Foreskin keratinocyte (primary cell): ENCODE measurements at places on chromosomes 13 and 19. TPM values are rescaled to one million over a fixed set of nuclear protein-coding genes. Genes with fewer than 3 reads are reported as not detected.

ZNF525 gene
- polyA plus RNA-seq: 3.0 and 3.5 TPM in 2 replicates

LHFPL6 gene
- polyA plus RNA-seq: 12.6 and 15.5 TPM in 2 replicates

CCDC8 gene
- polyA plus RNA-seq: 27.3 and 30.4 TPM in 2 replicates

LILRB1 gene
- not detected in 2 replicates for polyA plus RNA-seq

C19orf73 gene
- 2.0 TPM in 2 replicates for polyA plus RNA-seq

ZNF773 gene
- 2.5 and 2.8 TPM in 2 replicates for polyA plus RNA-seq

FAM216B gene
- not detected in 2 replicates for polyA plus RNA-seq

PRRG2 gene
- 9.3 and 9.5 TPM in 2 replicates for polyA plus RNA-seq

ADAMTS10 gene
- polyA plus RNA-seq: not detected in 2 replicates

PSG4 gene
- polyA plus RNA-seq: 4.4 and 7.3 TPM in 2 replicates

CBLC gene
- polyA plus RNA-seq: 46.3 and 46.9 TPM in 2 replicates

RB1 gene
- 7.1 and 8.7 TPM in 2 replicates for polyA plus RNA-seq

PLA2G4C gene
- 0.65 and 1.8 TPM in 2 replicates for polyA plus RNA-seq

ZNF649 gene
- 3.3 and 3.5 TPM in 2 replicates for polyA plus RNA-seq

- peak; percentile 94 for DNase-seq
Measured at GRCh38 chr13:27808851-27809550, 16.7 kb downstream of the GSX1 start.

DNA sequence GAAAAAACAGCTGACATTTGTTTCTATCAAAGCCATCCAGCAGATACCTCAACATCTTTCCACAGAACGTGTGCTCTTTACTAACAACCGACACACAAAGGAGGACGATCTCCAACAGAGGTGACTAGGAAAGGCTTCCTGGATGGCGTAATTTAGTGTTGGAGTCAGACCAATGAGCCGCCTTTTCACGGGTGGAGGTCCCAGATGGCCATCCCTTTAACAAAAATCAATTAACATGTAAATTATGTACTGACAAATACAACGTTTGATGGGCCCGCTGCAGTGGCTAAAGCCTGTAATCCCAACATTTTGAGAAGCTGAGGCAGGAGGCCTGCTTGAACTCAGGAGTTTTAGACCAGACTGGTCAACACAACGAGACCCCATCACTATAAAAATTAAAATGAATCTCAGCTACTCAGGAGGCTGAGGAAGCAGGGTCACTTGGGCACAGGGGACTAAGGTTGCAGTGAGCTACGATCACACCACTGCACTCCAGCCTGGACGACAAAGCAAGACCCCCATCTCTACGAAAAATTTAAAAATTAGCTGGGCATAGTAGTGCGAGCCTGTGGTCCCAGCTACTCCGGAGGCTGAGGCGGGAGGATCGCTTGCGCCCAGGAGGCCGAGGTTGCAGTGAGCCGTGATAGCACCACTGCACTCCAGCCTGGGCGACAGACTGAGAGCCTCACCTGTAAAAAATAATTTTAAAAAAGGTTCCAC is 1.2 kb upstream of the DPY19L3 start:
- no peak for DNase-seq

- DNase-seq: no peak
Measured at GRCh38 chr19:15498910-15499309, 9.4 kb upstream of the CYP4F22 start.

- DNase-seq: no peak
Measured at GRCh38 chr19:44634785-44635184, 8.9 kb upstream of the PVR start.

DNA sequence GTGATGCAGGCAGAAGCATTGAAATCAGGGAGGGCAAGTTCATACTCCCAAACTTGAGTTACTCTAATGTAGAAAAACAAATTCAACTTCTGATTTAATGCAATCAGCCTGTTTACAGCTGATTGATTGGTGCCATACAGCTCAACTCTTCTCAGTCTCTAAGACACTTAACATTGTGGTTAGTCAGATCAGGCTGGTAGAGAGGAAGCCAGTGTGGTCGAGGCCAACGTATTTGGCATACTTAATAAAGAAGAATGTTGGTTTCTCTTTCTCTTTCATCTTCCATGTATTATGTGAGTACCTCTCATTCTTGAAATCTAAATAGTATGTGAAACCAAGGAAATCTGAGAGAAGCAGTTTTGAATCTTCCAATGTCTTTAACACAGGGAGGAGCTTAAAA is 255.0 kb upstream of the SLITRK1 start:
- no peak for DNase-seq

DNA sequence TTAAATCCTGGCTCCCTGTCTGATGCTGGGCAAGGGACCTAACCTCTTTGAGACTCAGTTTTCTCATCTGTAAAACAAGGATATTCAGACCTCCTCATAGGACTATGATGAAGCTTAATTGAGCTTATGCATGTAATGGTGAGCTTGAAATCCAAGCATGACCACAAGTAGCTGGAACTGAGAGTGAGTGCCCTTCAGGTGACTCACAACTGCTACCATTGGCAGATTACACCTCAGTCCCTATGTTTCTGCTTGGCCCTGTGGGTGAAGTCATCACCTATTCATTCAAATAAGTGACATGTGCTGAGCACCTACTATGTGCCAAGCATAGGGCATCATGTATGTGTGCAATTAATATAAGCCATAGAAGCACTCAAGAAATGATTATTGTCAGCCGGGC is 25.7 kb downstream of the NOVA2 start:
- peak; percentile 67 for DNase-seq

GRCh38 chr13:113794764-113795173 is 35.7 kb downstream of the TMEM255B start:
- no peak for DNase-seq

- no peak for DNase-seq
Measured at GRCh38 chr13:51134763-51135365, 23.8 kb upstream of the C13orf42 start.

GRCh38 chr13:94947965-94948371 is 235.6 kb upstream of the SOX21 start:
- no peak for DNase-seq

DNA sequence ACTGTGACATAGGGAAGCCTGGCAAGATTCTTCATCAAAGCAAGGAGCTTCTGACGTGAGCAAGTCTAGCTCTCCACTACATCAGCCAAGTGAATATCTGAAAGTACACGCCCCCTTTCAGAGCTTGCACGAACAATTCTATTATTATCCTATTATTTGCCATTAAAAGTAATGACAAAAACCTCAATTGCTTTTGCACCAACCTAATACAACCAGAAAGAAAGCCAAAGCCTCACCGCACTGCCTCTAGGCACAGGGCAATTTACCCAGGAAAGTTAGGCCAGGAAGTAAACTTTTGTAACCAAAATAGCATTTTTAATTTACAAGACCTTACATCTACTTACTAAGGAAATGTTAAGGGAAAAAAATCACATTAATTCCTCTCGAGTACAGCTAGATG is 41.2 kb downstream of the LATS2 start:
- no peak for DNase-seq

GRCh38 chr19:39427707-39428106 is 8.0 kb downstream of the RPS16 start:
- no peak for DNase-seq

GRCh38 chr13:34256236-34256635 is 438.3 kb downstream of the RFC3 start:
- DNase-seq: no peak

- DNase-seq: no peak
Measured at GRCh38 chr19:16121141-16121540, 9.5 kb downstream of the RAB8A start.

- DNase-seq: no peak
Measured at GRCh38 chr19:15838351-15838750, 22.9 kb upstream of the OR10H1 start.

GRCh38 chr19:18340990-18341868 is 831 bp downstream of the PGPEP1 start:
- DNase-seq: no peak

DNA sequence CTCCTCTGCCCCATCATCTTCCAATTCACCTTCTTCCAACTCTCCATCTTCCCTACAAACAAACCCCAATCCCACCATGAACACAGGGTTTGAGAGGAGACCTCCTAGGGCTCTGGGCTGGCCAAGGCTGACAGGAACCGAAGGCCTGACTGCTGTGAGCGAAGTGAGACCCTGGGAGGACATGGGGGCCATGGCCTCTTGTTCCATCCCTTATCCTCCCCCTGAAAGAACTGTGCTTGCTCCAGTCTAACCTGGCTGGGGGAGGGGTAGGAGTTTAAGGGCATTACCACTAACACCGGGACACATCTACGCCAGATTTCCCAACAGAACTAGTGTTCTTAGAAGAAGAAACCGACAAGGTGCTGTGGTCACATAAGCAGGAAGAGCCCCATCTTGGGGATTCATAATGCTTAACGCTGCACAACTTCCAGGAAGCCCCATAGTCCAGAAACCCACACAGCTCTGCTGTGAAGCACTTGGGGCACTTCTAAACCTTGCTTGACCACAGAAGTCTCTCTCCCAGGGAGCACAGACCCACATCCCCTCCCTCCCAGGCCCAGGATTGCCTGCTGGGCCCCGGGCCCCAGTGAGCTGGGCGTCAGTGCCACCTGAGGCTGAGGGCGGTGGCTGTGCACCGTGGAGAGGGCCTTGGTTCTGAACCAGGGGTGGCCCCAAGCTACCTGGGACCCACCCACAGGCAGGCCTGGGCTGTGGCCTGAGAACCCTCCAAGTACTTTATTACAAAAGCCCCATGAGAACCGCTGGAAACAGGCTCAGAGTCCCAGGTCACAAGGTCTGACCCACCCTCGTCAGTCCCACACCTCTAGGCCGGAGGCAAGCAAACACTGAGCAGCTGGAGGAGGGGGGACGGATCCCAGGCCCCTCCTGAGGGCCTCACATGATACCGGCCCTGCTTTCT is 18.8 kb downstream of the ZC3H4 start:
- DNase-seq: no peak

- DNase-seq: no peak
Measured at GRCh38 chr19:54561840-54562239, 11.8 kb upstream of the LILRA2 start.

DNA sequence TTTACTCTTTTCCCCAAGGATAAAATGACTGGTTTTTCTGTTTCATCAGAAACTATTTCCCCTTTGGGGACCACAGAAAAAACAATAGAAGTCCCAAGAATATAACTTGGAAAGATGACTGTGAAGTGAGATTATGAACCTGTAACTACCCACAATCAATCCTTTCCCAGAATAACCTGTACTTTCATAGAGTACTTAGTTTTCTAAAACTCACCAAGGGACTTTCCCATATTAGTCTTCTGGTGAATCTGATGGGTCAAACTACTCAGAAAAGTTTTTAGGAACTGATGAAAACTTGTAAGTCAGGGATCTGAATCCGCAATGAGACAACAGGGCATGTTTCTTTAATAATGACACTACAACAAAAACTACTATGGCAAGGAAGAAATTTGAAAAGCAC is 62.6 kb downstream of the STK24 start:
- DNase-seq: no peak

GRCh38 chr19:50686310-50687032 is 33.1 kb downstream of the SHANK1 start:
- no peak for DNase-seq

DNA sequence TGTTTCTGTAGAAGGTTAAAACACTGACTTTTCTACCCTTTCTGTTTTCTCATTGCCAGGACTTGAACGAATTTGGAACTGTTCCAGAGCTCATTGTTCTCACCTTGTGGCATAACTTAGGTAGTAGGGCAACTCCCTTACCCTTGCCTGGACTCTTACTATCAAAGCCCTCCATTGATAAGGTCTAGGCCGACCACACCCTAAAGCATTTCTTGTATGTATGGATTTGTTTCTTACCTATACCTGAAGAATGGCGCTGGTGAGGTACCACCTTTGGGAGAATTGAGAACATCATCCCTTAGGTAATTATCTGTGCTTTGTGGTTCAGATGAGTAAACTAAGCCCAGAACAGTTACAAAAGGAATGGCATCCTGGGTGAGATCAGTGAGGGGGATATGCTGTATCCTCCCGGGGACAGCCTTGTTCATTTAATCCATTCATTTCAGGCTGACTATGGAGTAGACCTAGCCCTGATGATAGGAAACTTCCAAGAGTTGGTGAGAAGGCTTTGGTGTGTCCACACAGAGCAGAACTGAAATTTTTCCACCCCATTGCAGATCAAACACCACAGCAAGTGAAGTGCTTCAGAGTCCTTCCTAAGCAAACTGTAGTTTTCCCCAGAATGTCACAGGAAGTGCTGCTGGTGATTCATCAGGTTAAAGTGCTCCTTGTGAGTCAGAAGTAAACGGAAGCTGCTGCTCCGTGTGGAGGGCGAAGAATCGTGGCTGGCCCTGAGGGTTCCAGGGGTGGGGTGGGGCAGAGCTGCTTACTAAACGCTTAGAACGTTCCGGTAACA is 113.0 kb downstream of the TEX26 start:
- DNase-seq: peak; percentile 91

DNA sequence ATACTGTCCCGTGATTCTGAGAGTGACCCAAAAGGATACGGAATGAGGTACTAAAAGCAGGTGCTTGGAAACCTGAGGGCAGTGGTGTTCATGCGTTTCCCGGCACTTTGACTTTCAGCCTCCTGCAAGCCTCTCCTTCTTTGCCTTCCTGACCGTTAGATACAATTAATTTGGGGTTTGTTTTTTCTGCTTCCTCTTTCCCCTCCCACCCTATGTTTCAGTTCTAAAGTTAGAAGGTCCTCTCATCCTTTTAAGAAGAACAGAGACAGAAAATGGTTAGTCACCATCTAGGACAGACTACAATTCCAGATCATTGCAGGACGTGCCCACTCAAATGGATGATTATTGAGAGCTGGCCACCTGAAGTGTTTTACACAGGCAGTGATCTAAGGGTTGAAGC is 1.8 kb upstream of the LILRB4 start:
- DNase-seq: no peak

GRCh38 chr19:42514449-42514848 is 13.8 kb downstream of the CEACAM1 start:
- no peak for DNase-seq

- no peak for DNase-seq
Measured at GRCh38 chr19:290372-291005, 714 bp downstream of the PLPP2 start.

DNA sequence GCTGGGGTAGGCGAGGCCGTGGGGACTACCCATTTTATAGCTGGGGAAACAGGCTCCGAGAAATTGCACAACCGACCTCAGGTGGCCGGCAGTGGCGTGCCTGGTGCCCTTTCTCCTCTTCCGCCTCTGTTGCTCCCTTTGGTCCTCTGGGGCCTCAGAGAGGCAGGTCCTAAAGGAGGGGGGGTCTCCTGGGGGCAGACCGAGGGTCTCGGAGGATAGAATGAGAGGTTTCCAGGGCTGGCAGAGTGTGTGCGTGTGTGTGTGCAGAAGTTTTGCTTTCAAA is 11.3 kb downstream of the STX10 start:
- DNase-seq: no peak

DNA sequence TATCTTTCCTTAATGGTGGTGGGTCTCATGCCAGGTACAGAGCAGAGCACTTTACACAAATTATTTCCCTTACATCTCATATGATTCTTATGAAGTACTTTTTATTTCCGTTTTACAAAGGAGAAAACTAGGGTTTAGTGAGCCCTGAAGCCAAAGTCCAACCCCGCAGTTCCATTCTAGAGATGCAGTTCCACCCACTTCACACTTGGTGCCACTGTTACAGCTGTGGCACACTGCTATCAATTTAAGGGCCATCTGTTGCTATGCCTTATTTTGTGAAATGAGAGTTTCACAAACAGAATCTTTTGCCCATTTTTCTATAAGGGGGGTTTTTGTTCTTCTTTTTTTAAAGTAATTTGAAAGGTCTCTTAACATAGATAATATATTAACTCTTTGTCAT is 12.9 kb downstream of the MIPEP start:
- DNase-seq: no peak

GRCh38 chr19:55275851-55276719 is 3.8 kb downstream of the HSPBP1 start:
- no peak for DNase-seq

- DNase-seq: no peak
Measured at GRCh38 chr13:73138276-73138637, 79.5 kb downstream of the KLF5 start.

- no peak for DNase-seq
Measured at GRCh38 chr13:74040200-74040599, 94.0 kb downstream of the KLF12 start.
